Activated naive CD4-positive, alpha-beta T cell (primary cell): ENCODE measurements at places on chromosomes 5 and 9.

GRCh38 chr9:38278457-38278856 lies 114.0 kb upstream of the ALDH1B1 start:
- no peak for DNase-seq

DNA sequence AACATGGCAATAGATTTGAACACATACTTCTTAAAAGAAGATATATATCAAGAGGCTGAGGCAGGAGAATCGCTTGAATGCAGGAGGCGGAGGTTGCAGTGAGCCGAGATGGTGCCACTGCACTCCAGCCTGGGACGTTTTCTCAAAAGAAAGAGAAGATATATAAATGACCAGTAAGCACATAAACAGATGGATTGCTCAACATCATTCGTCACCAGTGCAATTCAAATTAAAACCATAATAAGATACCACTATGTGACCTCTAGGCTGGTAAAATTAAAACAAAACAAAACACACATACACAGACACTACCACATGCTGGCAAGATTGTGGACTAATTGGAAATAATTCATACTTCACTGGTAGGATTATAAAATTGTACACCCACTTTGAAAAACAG lies 5.3 kb upstream of the TXN start:
- DNase-seq = no peak

DNA sequence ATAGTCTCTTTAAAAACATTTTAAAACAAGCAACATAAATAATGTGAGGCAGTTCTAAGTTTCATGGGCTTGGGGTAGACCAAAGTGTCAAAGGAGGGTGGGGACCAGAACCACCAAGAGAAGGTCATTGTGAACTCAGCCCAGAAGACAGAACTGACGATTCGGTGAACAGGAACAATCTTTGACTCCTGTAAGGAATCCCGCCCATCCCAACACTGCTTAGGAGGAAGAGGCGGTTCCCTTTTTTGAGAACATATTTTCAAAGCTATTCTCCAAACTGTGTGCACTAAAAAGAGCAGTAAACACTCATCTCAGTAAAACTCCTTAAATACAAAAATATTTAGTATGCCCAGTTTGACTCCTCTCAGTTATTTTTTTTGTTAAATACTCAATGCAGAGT lies 176.5 kb upstream of the TLE4 start:
- no peak for DNase-seq

DNA sequence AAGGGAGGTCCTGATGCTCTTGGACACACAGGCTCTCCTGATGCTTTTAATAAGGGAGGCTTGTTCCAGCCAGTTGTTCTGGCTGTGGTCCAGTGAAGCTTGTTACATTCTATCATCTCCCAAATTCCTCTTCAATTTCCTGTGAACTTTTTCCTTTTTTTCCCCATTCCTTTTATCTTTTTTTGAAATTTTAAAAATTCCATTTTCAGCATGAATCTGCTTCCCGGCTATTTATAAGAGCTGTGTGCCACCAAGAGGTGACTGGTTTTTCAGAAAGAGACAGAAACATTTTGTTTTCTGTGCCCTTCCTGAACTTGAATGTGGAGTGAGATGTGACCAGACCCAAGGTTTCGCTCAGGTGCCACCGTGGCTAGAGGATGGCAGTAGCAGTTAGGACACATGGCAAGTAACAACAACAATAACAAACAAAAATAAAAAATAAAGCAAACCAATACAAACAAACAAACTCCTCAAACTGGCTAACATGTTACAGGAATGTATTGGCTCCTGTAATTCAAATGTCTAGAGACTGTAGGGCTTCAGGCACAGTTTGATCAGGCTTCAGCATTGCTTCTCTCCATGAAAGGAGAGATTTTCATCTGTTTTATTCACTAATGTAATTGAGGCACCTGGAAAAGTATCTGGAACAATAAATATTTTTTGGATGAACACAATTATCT lies 121.1 kb downstream of the BOD1 start:
- DNase-seq = no peak

DNA sequence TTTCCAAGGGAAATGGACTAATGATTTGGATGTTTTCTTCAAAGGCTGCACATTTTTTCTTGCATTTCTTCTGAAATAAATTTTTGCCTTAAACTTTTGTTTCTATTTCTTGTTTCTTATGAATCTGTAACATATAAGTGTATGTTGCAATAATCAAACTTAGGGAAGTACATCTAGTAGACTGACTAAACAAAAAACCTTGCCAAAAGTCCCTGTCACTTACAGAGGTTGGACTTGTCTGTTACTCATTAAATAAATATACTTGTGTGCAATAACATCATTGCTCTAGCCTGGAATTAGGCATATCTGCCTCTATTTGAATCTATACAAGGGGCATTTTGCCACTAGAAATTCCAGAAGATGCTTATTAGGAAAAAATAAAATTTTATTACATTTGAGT lies 56.6 kb downstream of the C6 start:
- DNase-seq = no peak

DNA sequence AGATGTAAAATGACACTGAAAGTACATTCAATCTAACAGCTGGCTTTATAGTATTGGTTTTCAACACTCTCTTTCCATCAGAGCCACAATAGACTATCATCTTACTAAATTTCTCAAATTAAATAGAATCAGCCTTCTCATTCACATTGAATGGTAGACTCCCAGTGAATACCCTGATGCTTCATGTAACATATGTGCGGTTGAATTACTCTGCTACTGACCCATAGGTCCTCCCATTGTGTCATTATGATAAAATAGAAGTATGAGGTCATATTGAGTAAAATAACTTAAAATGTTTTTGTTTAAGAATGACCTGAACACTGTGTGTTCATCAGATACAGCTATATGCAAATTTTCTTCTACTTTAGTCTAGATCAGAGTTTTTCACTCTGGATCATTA lies 75.9 kb upstream of the ADAMTSL1 start:
- no peak for DNase-seq

GRCh38 chr9:134243778-134244467 lies 79.6 kb upstream of the RNU6ATAC start:
- no peak for DNase-seq

- no peak for DNase-seq
Measured at GRCh38 chr5:115343855-115344254, 47.4 kb upstream of the CCDC112 start.
